ENCODE measurements at places on chromosomes 5 and 9.

- DNase-seq = no peak
Observed at GRCh38 chr9:126421567-126422428, 95.2 kb downstream of the MVB12B start.

- DNase-seq = no peak
Observed at GRCh38 chr9:2477755-2478154, 143.8 kb upstream of the VLDLR start.

- DNase-seq = no peak
Observed at GRCh38 chr5:16131878-16132277, 47.7 kb downstream of the MARCHF11 start.

- peak; percentile 44 for DNase-seq
Observed at GRCh38 chr5:1297243-1297642, 2.4 kb upstream of the TERT start.

DNA sequence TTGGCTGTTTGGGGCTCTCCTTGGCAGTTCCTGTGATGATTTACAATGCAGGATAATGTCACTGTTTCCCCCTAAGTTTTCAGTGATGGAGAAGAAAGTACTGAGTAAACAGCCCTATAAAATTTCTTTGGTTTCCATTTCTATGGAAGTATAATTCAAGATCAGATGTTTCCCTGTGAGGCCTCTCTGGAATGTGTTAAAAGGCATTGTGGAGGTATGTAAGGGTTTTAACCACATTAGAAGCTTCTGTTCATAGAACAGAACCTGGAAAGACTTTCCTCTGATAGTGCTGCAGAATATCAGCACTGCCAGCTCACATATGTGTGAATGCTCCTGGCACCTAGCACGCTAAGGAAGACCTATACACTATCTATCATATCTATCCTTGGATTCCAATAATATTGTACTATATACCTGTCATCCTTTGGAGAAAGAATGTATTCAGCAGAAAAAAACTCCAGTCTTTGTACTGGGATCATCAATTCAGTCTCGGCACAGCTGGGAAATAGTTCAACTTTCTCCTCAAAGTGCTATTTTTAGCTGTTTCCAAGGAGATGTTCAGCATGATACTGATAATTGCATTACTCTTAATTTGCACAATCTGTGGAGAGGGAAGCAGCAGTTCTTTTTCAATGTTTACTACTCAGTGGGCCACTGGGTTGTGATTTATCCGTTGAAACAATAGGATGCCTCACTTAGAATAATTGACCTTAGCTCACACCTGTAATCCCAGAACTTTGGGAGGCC, 21.9 kb downstream of the TTC1 start:
- DNase-seq = no peak

GRCh38 chr5:19301271-19301670, 686.7 kb downstream of the CDH18 start:
- peak; percentile 52 for DNase-seq

GRCh38 chr5:179295778-179296149, 49.5 kb downstream of the ADAMTS2 start:
- DNase-seq = no peak
